CD8-positive, alpha-beta memory T cell (primary cell): ENCODE measurements at places on chromosomes 6 and 20.

- no peak overlapping the region for H3K27ac ChIP-seq
- peaks cover 13% of the 10 kb centered on the region for H3K36me3 ChIP-seq
- H3K4me1 ChIP-seq, result peaks cover 22% of the 10 kb centered on the region
- H3K4me3 ChIP-seq, result no peak overlapping the region
- no peaks in the 10 kb centered on the region for H3K27me3 ChIP-seq
Observed at GRCh38 chr20:41437836-41438235, 71.2 kb upstream of the EMILIN3 start.

- H3K27me3 ChIP-seq, result no peaks in the 10 kb centered on the region
- H3K4me3 ChIP-seq, result no peak overlapping the region
- H3K36me3 ChIP-seq, result no peaks in the 10 kb centered on the region
- peaks cover 36% of the 10 kb centered on the region for H3K4me1 ChIP-seq
- no peak overlapping the region for H3K27ac ChIP-seq
- DNase-seq, result no peak
Observed at GRCh38 chr20:17614176-17614811, 44.4 kb downstream of the DSTN start.

DNA sequence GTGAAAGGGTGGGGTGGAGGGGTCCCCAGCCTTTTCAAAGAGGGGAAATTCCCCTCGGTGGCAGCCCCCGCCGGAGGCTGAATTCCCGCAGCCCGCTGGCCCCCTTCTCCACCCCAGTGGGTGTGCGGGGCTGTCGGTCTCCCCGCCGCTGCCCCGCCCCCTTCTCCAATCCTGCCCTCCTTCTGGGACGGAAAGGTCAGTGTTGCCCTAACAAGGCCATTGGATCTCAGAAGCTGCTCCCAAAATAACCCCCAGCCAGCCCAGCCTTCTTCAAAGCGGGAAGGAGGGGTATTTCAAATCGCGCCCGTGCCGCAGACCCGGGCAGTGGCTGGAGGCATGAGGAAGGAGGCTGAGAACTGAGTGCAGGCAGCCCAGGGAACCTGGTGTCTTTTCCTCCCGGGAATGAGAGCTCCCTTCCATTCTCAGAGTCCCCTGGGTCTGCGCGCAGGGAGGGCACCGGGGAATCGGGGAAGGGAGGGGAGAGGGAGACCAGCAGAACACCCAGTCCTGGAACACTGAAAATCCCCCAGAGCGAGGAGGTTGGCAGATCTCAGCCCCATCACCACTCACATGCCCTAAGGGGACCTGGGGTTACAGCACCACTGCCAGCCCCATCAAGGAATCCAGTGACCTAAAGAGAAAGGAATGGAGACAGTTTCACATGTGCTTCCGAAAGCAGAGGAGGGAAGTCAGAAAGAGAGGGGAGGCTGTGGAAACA is at the start of gene JPH2:
JPH2 (minus strand) TSS at position 135 of the 718 bp plus-strand sequence. CDS start 483 bp downstream, outside the sequence.
- peaks cover 5% of the 10 kb centered on the region for H3K4me1 ChIP-seq
- H3K27ac ChIP-seq, result no peak within 1 kb of the TSS
- H3K36me3 ChIP-seq, result no peaks in the 10 kb centered on the region
- H3K27me3 ChIP-seq, result peaks cover 31% of the 10 kb centered on the region

DNA sequence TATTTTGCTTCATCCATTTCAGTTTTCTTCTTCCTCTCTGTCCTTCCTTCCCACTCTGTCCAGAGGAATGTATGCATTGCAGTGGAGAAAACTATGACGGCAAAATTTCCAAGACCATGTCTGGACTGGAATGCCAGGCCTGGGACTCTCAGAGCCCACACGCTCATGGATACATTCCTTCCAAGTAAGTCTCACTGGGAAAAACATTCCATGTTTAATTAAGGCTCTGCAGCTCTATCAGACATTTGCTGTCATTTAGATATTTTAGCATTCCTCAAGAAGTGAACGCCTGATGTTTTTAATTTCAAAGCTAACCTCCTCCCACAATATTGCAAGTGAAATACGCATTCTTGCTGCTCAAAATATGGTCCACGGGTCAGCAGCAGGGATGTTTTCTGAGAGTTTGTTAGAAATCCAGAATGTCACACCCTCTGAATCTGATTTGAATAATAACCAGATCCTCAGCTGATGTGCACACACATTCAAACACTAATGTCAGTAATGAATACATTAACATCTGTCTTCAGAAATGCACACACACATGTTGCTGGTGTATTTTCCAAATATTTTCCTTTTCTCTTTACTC is 12.8 kb downstream of the PLG start:
- H3K27me3 ChIP-seq, result no peaks in the 10 kb centered on the region
- H3K4me3 ChIP-seq, result no peak overlapping the region
- no peaks in the 10 kb centered on the region for H3K4me1 ChIP-seq
- H3K36me3 ChIP-seq, result no peaks in the 10 kb centered on the region
- no peak for DNase-seq
- no peak overlapping the region for H3K27ac ChIP-seq

GRCh38 chr20:58852543-58853271 is at the start of gene GNAS:
GNAS (plus strand) TSS chr20:58852716.
- no peaks in the 10 kb centered on the region for H3K36me3 ChIP-seq
- peaks cover 9% of the 10 kb centered on the region for H3K4me1 ChIP-seq
- H3K27ac ChIP-seq, result no peak within 1 kb of the TSS
- peaks cover 27% of the 10 kb centered on the region for H3K27me3 ChIP-seq

DNA sequence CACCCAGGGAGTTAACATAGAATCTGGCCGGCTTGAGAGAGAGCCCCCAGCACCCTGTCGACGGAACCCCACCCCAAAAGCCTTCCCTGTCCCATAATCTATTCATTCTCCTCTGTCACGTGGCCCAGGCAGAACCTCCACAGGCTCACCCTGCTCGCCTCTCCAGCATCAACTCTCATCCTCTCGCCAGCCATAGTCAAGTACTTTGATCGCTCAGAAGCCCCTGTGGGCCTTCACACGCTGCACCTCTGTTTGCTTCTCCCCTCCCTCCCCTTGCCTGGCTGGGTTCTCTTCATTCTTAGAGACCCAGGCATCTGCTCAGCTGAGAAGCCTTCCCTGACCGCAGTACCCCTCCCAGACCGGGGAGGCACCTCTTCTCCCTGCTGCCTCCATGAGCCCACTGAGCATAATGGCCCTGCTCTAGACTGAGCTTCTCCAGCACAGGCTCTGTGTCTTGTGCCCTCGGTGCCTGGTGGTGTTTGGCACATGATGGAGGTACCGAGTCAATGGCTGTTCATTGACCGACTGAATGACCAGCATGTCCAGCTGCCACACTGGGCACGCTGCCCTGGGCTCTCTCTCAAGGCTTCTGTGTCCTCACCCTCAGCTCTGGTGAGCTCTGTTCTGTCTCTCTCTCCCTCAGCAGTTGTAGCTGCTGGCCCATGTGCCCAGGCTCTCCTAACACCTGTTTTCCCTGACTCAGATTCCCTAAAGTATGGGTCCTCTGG is 33.7 kb downstream of the PKIG start:
- H3K4me1 ChIP-seq, result peaks cover 49% of the 10 kb centered on the region
- H3K4me3 ChIP-seq, result no peak overlapping the region
- H3K27ac ChIP-seq, result no peak overlapping the region
- no peaks in the 10 kb centered on the region for H3K27me3 ChIP-seq
- H3K36me3 ChIP-seq, result peaks cover 11% of the 10 kb centered on the region

GRCh38 chr20:50172347-50173013 is 18.1 kb upstream of the CEBPB start:
- no peak overlapping the region for H3K4me3 ChIP-seq
- H3K27ac ChIP-seq, result no peak overlapping the region
- H3K36me3 ChIP-seq, result no peaks in the 10 kb centered on the region
- no peaks in the 10 kb centered on the region for H3K4me1 ChIP-seq

DNA sequence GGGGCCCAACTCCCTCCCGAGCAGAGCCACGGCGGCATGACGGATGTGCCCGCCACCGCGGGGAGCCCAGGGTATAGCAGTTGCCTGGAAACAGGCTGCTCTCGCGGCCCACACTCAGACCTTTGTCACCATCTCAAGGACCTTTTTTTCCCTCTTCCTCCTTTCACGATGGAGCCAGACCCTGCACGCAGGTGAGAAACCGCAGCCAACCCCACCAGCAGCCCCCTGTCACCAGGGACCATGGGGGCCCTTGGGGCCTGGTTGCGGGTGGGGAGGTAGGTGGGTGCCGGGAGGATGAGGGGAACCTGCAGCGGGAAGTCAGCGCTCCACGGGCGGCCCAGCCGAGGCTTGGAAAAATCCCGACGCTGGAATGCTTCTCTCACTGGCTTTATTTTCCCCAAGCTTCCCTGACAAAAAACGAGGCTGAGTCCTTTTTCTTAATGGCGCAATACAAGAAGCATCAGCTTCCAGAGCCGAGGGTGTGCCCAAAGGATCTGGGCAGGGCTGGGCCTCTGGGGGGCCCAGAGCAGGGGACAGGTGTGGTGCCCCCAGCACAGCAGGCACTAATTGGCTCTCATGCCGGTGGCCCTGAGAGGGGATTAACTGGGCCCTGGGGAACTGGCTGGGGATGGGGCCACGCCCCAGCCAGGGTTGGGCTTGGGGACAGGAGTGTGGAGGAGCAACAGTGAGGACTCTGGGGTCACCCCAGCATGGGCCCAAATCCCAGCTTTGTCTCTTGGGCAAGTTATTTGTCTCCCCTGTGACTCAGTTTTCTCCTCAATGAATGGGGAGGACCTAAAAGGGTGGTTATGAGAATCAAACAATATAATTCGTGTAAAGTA is 23.9 kb downstream of the NOL4L start:
- no peak overlapping the region for H3K27ac ChIP-seq
- H3K4me3 ChIP-seq, result no peak overlapping the region
- no peaks in the 10 kb centered on the region for H3K36me3 ChIP-seq
- H3K27me3 ChIP-seq, result no peaks in the 10 kb centered on the region

GRCh38 chr20:60063048-60063451 is 104.8 kb downstream of the CDH26 start:
- H3K36me3 ChIP-seq, result no peaks in the 10 kb centered on the region
- H3K27ac ChIP-seq, result no peak overlapping the region
- H3K4me3 ChIP-seq, result no peak overlapping the region
- H3K4me1 ChIP-seq, result peaks cover 24% of the 10 kb centered on the region

DNA sequence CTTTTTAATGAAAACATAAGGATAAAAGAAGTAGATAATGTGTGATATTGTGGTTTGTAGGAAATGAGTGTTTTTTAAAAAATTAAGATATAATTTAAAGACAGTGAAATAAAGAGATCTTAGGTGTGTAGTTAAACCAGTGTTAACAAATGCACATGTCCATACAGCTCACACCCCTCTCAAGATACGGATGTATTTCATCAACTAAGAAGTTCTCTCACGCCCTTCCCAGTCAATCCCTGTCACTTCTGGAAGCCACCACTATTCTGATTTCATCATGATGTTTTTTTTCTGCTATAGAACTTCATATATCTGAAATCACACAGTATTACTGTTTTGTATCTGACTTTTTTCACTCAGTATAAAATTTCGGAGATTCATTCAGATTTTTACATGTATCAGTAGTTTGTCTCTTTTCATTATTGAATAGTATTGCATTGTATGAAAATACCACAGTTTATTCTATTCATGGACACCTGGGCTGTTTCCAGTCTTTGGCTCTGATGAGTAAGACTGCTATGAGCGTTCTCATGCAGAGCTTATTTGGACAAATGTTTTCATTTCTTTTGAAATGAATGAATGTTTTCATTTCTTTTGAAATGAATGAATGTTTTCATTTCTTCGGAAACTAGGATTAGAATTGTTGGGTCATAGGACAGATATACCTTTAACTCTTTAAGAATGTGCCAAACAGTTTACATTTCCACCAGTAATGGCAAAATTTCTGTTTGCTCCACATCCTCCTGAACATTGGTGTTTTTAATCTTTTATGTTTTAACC is 49.7 kb upstream of the ELOVL5 start:
- no peaks in the 10 kb centered on the region for H3K4me1 ChIP-seq
- no peaks in the 10 kb centered on the region for H3K36me3 ChIP-seq
- no peak overlapping the region for H3K4me3 ChIP-seq
- no peak for DNase-seq
- H3K27ac ChIP-seq, result no peak overlapping the region

GRCh38 chr20:43945391-43946205 is 30.9 kb downstream of the TOX2 start:
- no peaks in the 10 kb centered on the region for H3K27me3 ChIP-seq
- DNase-seq, result no peak
- no peaks in the 10 kb centered on the region for H3K36me3 ChIP-seq
- no peak overlapping the region for H3K27ac ChIP-seq
- peaks cover 86% of the 10 kb centered on the region for H3K4me1 ChIP-seq

GRCh38 chr6:11427723-11428245 is 109.8 kb upstream of the TMEM170B start:
- no peaks in the 10 kb centered on the region for H3K4me1 ChIP-seq
- H3K4me3 ChIP-seq, result no peak overlapping the region
- H3K27me3 ChIP-seq, result no peaks in the 10 kb centered on the region
- H3K36me3 ChIP-seq, result no peaks in the 10 kb centered on the region

DNA sequence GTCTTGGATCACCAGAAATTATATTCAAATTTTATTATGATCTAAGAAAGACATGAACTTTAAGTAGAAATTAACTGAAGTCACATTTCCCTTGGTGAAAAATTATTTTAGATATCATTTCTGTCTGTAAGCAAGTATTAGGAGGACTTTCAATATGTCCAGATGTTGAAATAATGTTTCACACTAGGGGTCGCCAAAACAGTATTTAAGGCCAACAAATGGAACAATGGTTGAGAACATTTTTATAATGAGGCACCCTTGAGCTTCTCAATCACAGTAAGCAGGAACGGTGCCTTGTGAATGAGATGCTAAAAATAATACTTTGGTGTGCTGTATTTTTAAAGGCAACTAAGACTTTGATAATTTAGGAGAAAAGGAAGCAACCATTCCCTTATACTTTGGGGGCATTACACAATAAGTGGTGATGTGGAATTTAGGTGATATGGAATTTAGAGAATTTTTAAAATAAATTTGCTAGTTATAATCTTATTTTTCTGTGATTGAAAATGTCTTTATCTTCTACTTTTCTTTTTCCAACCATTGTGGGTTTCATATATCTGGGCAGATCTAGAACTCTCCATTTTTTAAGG is 9.6 kb upstream of the SF3B5 start:
- peak; percentile 48 for DNase-seq
- H3K36me3 ChIP-seq, result no peaks in the 10 kb centered on the region
- no peak overlapping the region for H3K4me3 ChIP-seq
- no peaks in the 10 kb centered on the region for H3K27me3 ChIP-seq
- H3K4me1 ChIP-seq, result no peaks in the 10 kb centered on the region

DNA sequence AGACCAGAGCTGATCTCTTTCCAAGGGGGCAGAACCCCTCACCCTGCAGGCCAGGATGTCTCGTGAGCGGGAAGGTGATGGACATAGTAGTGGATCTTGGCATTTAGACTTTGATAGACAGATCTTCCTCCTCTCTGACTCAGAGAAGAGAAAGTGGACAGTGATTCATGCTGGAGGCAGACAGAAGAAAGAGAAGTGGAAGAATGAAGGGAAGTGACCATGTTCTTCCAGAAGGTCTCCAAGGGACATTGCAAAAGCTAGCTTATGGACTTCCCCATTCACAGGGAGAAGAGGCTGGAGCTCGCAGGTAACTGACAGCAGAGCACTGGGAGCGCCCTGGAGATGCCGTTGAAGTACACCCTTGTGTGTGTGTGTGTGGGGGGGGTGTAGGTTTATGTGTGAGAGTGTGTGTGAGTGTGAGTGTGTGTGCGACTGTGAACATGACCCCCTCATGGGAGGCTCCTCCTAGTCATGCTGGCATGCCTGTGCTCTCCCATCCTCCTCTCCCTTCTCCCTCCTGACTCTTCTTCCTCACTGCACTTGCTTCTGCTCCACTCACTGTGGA is 8.0 kb upstream of the RAET1L start:
- no peaks in the 10 kb centered on the region for H3K36me3 ChIP-seq
- peaks cover 8% of the 10 kb centered on the region for H3K4me1 ChIP-seq
- no peak overlapping the region for H3K27ac ChIP-seq
- no peak for DNase-seq
- H3K4me3 ChIP-seq, result no peak overlapping the region
